ENCODE measurements at places on chromosomes 12 and 14. TPM values are rescaled to one million over a fixed set of nuclear protein-coding genes. Genes with fewer than 3 reads are reported as not detected.

Gene FOXG1
- not detected for total RNA-seq

Gene ATL1
- 1.5 TPM for total RNA-seq

DNA sequence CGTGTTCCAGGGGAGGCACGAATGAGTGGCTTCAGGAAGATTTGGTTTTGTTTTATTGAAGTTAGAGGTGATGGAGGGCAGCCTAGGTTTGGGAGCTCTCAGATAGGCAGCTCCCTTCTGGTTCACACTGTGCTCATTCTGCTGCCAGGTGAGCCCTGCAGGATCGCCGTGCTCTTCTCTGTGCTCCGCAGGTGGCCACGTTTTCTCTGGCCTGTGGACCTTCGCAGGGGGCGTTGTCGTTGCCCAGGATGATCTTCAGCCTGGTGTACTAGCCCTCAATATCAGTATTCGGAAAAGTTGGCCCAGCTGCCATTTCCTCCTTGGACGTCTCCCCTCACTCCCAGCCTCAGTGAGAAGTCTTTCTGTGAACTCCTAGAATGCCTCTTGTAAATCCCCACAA lies 69.5 kb downstream of the PELI2 start:
- no peak for DNase-seq

- no peak for DNase-seq
Observed at GRCh38 chr12:113757221-113758002, 208.7 kb downstream of the RBM19 start.

- no peak for DNase-seq
Observed at GRCh38 chr12:32360956-32361355, 38.4 kb upstream of the FGD4 start.

- no peak for DNase-seq
Observed at GRCh38 chr14:72850360-72850759, 43.5 kb downstream of the DPF3 start.

DNA sequence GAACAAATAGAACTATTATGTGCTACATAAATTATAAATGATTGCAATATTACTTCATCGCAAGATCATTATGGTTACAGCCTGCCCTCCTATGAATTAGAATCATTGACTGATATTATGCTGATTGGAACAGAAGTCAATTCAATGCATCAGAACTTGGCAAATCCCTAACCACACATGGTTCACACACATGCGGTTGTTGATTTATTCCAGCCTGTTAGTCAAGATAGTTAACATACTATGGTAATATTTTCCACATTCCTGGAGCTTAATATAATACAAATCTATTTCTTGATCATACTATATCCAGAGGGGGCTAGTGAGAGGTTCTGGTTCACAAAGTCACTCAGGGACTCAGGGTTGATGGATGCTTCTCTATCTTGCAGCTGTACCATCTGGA lies 9.7 kb upstream of the CACNA1C start:
- no peak for DNase-seq

DNA sequence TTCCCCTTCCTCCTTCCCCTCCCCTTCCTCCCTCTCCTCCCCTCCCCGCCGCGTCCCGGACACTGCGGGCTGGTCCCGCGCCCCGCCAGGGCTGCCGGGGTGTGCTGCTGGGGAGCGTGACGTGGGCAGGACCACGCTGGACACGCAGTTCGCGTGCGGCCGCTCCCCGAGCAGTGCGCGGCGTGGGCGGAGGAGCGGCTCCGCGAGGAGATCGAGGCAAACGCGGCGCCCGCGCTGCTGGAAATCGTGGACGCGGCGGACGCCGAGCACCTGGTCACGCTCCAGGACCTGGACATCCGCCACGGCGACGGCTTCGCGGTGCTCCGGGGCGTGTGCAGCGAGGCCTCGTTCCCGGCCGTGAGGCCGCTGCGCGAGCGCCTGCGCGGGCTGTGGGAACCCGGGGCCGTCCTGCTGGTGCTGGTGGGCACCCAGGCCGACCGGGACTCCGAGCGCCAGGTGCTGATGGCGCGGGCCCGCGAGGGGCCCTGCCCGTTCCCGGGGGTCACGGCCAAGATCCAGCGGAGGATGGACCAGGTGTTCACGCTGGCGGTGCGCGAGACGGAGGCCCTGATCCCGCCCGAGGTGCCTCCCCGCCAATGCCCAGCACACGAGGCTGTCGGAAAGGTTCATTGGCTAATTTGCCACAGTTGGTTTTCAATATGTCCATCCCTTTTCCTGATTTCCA lies 84.3 kb downstream of the TNFAIP2 start:
- DNase-seq, result no peak

DNA sequence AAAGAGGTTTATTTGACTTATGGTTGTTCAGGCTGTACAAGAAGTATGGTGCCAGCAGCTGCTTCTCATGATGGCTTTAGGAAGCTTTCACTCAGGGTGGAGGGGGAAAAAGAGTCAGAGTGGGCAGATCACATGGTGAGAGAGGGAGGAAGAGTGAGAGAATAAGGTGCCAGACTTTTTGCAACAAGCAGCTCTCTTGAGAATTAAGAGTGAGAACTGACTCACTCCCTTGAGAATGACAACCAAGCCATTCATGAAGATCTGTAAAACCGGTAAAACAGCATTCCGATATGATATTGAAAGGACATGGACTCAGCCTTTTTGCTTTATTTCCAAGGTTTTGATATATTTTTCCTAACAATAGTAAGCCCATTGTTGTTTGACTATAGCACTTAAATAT lies 501.2 kb downstream of the GALC start:
- no peak for DNase-seq

GRCh38 chr14:54650331-54650958 lies 83.5 kb downstream of the SAMD4A start:
- no peak for DNase-seq

DNA sequence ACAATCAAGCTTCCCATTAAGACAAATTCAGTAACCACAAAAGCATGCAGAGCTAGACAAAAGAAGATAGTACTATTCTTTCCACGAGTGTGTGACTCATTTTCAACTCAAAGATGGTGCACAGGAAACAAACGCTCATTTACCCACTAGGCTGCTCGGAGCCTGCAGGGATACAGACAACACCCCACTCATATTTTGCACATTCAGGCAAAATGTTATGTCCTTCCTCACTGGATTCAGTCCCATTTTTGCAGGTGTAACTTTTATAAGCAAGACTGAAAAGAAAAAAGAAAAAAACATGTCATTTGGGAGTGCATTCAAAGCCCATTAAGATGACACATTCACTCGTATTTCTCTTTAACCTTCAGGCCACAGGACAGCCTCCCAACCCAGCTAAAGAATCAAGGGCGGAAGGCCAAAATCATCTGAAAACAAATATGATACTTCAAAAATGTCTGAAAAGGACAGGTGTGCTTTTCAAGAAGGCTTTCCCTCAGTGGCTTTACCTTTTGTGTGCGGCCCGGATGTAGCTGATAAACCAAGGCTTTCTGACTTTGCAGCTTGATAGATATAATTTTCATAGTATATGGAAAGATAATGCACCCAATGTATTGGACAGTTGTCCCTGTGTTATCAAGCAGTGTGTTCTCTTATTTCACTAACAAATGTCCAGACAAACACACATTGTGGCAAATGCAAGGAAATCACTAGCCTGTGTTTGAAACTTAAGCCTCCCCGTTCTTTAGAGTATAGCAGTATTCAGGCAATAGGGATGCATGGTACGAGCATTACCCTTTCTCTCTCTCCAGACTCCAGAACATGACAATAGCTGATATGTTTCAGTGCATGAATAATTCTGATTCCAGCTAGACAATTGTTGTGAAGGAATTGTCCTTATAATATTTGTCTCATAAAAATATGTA lies 147.8 kb upstream of the KRR1 start:
- peak; percentile 30 for DNase-seq

DNA sequence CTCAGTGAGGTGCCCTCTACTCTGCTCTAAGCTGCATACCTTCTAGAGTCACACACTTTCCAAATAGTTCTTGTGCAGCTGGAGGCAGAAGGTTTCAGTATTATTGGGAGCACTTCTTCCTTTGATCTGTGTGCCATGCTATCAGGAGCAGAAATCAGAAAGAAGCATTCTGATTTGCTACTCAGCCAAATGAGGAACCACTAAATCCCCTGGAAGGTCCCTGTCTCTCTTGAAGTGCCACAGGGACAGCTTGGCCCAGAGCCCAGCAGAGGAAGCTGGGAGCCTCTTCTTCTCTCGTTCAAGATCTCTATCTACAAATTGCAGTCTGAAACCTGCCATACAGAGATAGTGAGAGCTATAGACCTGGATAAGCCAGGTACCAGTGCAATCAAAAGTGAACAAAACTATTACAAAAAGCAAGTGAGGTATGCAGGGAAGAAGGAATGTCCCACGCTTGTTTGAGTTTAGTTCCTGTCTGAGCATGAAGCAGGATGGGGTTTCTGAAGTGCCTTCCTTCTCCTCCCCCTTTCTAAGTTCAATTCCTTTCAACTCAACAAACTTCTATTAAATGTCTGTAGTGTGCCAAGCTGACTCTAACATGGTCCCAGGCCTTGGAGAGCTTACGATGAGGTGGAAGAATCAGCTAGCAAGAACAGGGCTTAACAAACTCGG lies 100.9 kb upstream of the PARP11 start:
- no peak for DNase-seq

DNA sequence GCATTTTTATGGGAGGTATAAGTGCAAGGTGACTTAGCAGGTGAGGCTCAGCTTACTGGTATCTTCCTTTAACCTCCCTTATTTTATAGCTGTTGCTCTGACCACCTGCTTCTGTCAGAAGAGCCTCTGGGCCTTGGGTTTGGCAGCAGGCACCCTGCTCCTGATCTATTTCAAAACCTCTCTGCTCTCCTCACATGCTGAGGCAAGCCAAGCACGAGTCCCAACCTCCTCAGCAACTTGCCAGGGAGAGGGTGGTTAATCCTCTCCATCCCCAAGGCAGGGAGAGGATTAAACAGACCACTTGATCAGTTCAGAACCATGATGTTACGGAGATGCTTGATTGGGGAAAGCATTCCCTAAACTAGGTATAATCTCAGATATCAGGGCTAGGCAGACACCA lies 5.4 kb downstream of the PLEKHH1 start:
- no peak for DNase-seq
